ENCODE measurements at places on chromosomes 4 and X.

DNA sequence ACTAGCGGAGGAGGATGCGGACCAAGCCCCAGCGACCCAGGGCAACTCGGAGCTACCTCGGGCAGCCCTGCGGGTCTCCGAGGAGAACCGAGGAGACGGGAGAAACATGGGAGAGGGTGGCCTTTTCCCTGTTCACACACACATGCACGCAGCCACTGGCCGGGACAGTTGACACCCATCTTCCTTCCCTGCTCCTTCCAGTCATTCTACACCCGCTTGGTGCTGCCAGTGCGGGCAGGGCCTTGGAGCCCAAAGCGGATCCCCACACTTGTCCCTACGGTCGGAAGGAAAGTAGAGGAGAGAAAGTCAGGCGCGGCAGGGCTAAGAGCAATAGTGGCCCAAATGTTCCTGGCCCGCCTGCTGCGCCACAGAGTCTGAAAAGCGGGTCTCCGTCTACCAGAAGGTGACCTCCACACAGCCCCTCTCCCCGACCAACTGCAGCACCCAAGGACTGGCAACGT lies 1.1 kb upstream of the PPP3CA start:
- DNase-seq = no peak

- peak; percentile 61 for DNase-seq
These were observed 16.9 kb downstream of the WDR1 start for GRCh38 chr4:10099499-10100325.

GRCh38 chr4:45944000-45944399 lies 179.9 kb downstream of the GABRG1 start:
- no peak for DNase-seq

- peak; percentile 48 for DNase-seq
These were observed 10.6 kb upstream of the ELF4 start for GRCh38 chrX:130120746-130121504.

GRCh38 chr4:40829586-40829985 lies 79.8 kb downstream of the NSUN7 start:
- no peak for DNase-seq

DNA sequence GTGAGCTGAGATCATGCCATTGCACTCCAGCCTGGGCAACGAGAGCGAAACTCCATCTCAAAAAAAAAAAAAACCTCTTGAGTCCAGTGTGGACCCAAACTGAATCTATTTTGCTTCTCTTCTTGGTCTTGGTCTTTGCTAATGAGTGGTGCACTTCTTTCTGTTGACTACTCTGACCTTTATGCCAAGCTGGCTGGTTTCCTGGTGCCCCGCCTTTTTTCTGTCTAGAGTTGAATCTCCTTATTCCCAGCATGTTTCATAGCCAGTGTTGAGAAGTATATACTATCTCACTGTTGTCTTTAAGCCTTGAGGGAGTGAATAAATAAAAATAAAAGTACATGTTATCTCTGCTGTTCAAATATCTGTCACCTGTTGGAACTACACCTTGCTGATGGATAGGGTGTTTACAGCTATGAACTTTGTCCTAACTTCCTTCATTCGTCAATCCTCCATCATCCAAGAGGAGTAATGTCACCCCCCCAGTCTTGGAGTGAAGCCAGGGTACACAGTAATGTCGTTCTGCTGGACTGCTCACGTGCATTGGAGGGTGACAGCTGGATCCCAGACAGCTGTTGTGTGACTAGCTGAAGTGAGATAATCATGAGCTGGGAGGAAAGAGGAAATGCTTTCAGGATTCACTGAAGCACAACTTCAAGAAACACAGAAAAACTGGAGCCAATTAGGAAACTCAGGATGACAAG lies 99.3 kb upstream of the PRKG2 start:
- DNase-seq = no peak

GRCh38 chrX:48003367-48003757 lies 427 bp downstream of the ZNF182 start:
- DNase-seq = no peak

DNA sequence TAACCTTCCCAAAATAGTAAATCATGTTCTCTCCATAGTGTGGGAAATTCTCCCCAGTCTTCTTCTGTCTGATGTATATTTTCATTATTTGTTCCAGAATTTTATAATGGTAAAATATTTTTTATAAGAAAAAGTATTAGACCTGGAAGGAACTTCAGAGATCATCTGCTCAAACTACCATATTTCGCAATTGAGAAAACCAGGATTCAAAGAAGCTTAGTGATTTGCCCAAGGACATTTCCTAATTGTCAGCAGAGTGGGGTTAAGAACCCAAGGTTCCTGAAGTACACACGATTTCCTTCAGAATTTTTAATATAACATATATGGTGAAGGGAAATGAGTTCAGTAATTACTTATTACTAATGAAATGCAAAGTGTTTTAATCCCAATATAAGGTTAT lies 24.1 kb downstream of the OCIAD1 start:
- DNase-seq = no peak

GRCh38 chr4:80075995-80076675 lies 3.1 kb upstream of the ANTXR2 start:
- DNase-seq = no peak

- DNase-seq = no peak
These were observed 303.5 kb downstream of the BMPR1B start for GRCh38 chr4:95061220-95061619.

DNA sequence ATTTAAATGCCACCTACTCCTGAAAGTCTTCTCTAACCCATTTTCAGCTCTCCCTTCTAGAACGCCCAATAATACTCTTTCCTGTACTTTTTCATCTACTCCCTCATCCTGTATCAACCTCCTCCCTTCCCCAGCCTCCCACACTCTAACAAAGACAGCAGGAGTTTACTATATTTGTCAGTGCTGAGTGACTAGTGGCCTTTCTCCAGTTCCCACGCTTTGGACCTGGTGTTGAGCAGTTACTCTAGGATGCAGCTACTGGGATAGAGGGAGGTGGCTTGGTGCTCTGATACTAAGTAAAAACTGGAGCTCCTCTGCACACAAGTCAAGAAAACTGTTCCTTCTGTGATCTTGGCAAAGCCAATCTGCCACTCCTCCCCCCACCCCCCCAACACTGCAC lies 36.1 kb upstream of the KLHL13 start:
- DNase-seq = no peak

DNA sequence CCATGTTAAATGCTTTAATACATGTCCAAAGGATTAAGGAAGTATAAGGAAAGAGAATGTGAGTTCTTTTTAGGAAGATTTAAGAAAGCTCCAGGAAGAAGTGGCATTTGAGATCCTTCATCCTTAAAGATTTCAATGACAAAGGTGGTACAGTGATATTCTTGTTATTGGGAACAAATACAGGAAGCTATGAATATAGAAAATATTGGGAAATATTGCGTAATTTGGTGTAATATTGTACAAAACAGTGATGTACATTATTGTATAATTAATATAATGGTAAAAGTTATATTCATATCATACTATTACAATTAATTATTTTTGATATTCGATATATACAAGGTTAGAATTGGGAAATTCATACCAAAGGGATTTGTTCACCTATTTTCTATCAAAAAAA lies 937.9 kb downstream of the CCSER1 start:
- DNase-seq = no peak

DNA sequence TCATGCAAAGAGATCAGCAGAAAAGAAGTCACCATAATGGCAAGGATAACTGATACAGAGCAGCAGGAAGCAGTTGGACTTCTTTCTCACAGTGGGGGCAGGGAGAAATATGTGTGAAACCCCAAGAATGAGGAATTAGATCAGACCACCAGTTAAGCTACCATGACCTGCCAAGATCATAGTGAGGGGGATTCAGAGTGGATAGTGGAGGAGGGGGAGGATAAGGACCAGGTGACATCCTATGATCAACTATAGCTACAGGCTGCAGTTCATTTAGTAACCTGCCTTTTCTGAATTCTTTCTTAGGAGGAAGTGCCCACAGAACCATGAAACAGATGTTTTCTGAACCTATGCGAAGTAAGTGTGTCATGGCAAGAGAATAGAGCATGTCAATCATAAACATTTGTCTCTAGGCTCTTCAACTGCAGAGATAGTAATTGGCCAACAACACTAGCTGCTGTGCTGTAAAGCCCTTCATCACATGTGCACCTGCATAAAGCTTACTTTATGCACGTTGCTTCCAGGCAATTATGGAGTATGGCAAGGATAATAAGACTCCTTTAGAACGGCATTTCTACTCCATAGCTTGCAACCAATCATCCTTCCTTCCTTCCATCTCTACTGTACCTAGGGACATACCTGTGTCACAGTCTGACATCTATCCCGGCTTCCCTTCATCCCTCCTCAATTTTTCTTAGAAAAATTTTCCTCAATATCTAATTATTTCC lies 329.7 kb downstream of the EPHA5 start:
- no peak for DNase-seq

Data from stimulated activated CD4-positive, alpha-beta T cell treated with anti-CD3 and anti-CD28 coated beads, Interleukin-2, amount 100 ng/mL, for 4 hours (primary cell).